Posterior cingulate gyrus (tissue), 11 donors: ENCODE measurements at places on chromosomes 12 and 14.
A peak's percentile ranks its signal among the peaks of the same experiment; 100 is the strongest.

DNA sequence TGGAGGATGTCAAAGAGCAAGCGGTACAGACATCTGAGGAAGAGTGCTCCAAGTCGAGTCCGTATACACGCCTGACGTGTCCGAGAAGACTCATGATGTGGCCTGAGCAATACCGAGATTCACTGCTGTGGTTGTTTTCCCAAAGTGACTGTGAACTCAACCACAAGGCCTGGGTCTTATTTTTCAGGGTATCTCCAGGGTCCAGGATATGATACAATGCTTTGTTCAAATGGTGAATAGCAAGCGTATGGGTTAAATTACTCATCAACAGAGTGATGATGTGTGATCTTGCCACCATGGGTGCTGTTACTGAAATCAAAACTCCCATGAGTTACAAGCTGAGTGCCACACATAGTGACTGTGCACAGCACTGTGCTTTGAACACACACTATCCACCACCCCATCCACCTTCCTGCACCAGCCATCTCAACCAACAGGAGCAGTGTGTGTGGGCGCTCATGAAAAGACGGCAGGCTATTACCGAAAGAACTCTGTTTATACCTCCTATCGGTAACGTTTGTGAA, 109.6 kb downstream of the BCAT1 start:
- DNase-seq, result no peak

DNA sequence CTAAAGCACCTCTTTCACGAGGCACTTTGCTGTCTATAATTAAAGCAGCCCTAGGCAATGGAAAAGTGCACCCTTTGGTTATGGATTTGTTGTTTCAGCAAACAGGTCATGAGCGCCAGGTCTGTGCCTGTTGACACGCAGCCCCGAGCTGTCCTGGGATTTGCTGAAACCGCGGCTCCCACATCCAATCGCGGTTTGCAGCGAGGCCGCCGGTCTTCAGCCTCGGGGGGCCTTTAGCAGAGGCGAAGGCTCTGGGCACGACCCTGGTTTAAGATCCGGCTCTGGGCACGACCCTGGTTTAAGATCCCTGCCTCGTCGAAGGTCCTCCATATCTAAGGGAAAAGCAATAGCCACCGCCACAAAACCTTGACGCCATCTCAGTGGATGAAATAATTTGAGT, 79.2 kb downstream of the GLT1D1 start:
- no peak for DNase-seq

GRCh38 chr12:47097276-47097896, 17.6 kb upstream of the AMIGO2 start:
- no peak for DNase-seq

DNA sequence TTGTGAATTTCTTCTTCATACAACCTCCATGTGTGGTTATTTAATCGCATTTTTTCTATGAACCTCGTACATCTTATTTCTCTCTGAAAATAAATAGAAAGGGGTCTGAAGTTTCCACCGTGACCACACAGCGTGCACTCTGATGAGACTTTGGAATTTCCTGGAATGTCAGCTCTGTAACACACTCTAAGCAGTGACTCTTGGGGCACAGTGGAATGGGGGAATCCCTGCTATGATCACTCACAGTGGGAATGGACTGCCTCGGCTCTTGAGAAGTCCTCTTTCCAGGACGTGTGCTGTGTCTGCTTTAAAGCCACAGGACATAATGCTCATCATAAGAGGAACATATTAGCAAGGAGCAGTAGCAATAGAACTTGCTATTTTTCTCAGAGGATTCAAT, 416.2 kb downstream of the EGLN3 start:
- no peak for DNase-seq

- DNase-seq, result peak; percentile 83
Measured at GRCh38 chr12:120228291-120229070, 27.6 kb upstream of the RPLP0 start.

DNA sequence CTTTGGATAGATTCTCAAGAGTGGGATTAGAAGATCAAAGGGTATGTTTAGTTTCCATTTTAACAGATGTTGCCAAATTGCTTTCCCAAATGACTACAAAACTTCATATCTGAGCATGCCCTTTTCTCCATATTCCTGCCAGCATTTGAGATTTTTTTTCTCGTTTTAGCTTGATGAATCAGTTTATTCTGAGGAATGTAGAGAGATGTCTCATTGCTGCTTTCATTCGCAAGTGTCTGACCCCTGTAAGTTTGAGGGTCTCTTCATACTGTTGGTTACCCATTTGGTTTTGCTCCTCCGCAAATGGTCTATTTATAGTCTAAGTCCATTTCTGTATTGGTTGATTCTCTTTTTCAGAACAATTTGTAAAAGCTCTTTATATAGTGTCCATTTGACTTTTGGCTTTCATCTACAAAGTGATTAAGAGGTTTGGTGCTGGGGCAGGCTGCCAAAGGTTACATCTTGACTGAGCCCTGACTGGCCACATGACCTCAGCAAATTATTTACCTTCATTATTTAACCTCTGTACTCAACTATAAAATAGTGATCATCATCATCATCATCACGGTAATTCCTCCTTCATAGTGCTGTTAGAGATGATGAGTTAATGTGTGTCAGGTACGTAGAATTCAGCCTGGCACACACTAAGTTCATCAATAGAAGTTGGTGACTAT, 33.6 kb downstream of the HCAR2 start:
- no peak for DNase-seq

DNA sequence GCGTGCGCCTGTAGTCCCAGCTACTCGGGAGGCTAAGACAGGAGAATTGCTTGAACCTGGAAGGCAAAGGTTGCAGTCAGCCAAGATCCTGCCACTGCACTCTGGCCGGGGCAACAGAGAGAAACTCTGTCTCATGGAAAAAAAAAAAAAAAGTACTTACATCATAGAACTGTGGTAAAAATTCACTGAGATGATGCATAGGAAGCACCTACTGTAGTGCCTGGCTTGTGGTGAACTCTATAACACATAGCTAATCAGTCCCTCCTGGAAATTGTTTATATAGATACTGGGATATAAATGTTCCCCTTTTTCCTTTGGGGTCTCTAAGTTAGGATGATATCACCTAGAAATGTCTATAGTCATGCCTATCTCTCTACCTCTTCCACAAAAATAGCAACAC, 89.7 kb upstream of the CPM start:
- DNase-seq, result no peak

- no peak for DNase-seq
Measured at GRCh38 chr14:77125281-77125801, 16.2 kb downstream of the ZDHHC22 start.

DNA sequence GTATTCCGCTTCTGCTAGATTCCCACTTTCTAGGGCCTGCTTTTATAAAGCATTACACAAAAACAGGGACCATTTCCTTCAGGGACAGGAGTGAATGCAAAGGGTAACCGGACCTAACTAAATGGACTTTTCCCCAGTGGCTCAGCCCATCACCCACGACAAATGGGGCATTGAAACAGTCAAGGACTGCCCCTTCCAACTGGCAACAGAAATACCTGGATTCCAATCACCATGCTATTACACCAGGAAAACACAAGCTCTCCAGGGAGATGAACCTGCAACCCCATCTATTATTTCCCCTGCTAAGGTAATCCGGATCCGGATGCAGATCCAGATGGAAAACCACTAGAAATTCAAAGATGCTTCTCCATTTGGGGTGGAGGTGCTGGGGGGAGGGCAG, 1.0 kb downstream of the MPHOSPH9 start:
- no peak for DNase-seq

DNA sequence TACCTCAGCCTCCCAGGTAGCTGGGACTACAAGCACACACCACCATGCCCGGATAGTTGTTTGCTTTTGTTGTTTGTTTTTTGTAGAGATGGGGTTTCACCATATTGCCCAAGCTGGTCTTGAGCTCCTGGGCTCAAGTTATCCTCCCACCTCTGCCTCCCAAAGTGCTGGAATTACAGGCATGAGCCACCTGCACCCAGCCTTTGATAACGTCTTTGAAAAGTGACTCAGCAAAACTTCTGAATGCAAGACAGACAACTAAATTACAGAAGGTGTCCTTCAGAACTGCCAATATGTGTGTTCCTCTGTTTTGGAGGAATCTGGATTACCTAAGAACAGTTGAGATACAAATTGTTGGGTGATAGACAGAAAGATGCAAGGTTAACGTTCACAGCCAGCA, 99.8 kb downstream of the ESR2 start:
- DNase-seq, result no peak

- no peak for DNase-seq
Measured at GRCh38 chr14:30779210-30779609, 95.1 kb upstream of the COCH start.

DNA sequence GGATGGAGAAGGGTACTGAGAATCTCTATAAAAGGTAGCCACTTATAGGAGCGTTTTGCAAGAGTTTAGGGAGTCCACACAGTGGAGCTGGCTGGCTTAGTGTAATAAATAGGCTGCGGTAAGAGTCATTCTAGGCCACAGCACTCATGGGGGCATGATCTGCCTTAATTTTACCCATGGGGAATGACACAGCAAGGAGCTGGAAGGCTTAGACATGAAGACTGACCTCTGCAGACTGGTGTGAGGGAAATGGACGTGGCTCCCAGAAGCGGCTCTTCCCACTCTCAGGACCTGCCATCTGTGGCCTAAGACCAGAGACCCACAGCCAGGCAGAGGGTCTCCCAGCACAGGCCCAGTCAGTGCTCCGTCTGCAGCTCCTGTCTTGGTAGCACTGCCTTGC, 173.3 kb downstream of the PPM1H start:
- DNase-seq, result no peak

DNA sequence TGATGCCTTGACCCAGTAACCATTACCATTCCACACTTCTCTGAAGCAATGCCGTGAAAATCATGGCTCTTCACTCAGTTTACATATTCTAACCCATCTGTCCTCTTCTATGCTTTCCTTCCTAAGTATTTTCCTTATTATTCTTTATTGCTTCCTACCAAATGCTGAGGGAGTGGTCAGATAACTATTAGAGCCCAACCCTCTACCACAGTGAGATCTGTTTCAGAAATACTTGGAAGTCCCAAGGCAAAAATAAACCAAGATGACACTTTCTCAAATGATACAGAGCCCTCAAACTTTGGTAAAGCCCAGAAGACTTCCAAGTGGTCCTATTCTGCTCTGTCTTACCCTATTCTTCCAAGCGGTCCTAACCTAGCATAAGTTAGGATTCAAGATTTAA, 68.0 kb downstream of the MED13L start:
- DNase-seq, result no peak

- DNase-seq, result no peak
Measured at GRCh38 chr14:89445273-89445973, 28.4 kb upstream of the FOXN3 start.

DNA sequence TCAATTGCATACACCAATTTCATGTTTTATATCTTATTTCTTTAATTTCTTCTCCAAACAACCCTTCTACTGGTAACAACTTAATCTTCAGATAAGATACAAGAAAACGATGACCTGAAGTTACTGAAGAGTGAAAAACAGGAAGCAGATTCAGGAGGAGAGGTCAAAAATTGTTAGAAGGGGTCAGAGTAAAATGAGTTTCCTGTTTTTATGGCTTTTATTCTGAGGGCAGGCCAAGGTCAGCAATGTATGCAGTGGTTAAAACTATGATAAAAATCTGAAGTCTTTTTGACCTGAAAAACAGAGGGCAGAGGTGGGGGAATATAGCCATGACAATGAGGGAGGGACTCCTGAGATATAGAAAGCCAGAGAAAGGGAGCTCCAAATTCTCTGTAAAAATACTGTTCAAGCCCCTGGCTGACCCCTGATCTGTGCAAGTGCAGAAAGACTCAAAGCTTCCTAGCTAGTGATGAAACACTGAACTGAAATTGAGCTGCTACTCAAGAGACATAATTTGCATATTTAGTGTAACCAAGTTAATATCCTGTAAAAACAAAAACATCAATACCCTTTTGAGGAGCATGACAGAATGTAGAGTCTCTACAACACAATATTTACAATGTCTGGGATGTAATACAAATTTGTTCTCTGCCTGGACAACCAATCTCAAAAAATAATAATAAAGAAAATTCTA, 514.3 kb upstream of the SEL1L start:
- no peak for DNase-seq

GRCh38 chr12:6953442-6954315, 2.5 kb downstream of the PTPN6 start:
- peak; percentile 72 for DNase-seq

GRCh38 chr12:123910057-123910456, 62.6 kb downstream of the CCDC92 start:
- no peak for DNase-seq

- DNase-seq, result no peak
Measured at GRCh38 chr12:104691721-104692556, 235.2 kb downstream of the CHST11 start.

- DNase-seq, result no peak
Measured at GRCh38 chr14:32449648-32450047, 120.5 kb downstream of the AKAP6 start.

- no peak for DNase-seq
Measured at GRCh38 chr14:106414464-106414863, 888.1 kb downstream of the TMEM121 start.

DNA sequence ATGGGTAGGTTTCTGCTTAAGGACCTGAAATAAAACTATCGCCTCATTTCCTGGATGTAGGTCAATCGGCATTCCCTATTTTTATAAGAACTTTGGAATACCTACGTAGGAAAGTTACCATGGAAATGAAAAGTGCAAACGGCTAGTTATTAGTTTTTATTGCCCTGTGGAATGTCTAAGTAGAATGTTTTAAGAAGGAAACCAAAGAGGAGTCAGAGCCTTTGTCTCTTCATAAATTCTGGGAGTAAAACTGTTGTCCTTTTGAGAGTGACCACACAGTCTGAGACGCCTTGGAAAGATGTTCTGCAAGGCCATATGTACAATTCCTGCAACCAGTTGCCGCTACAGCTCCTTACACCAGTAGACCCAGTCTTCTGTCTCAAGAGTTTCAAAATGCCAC, 176.0 kb upstream of the SEL1L start:
- no peak for DNase-seq

- DNase-seq, result no peak
Measured at GRCh38 chr14:92105073-92105892, 1.1 kb downstream of the ATXN3 start.

- no peak for DNase-seq
Measured at GRCh38 chr14:75370416-75371205, 57.2 kb upstream of the JDP2 start.

GRCh38 chr14:73796893-73797542, 54.6 kb upstream of the PTGR2 start:
- DNase-seq, result no peak

GRCh38 chr12:80798281-80798680, 81.6 kb downstream of the MYF5 start:
- DNase-seq, result no peak

DNA sequence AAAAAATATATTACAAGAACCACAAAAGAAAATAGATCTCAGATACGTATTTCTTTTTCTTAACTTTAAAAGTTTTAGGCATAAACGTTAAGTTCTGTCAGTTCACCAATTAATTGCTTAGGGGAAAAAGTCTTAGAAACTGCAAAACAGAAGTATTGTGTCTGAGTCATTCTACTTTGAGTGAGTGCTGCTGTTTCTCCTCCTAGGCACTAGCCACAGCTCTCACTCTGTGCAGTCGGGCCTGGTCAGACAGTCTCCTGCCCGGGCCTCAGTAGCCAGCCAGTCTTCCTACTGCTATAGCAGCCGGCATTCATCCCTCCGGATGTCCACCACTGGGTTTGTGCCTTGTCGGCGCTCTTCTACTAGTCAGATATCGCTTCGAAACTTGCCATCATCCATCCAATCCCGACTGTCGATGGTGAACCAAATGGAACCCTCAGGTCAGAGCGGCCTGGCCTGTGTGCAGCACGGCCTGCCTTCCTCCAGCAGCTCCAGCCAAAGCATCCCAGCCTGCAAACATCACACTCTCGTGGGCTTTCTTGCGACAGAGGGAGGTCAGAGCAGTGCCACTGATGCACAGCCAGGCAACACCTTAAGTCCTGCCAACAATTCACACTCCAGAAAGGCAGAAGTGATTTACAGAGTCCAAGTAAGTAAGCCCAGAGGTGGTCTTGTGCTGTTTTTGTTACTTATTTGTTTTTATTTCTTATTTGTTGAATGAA, 201.3 kb downstream of the PCNX1 start:
- no peak for DNase-seq
